Temporal lobe (tissue), 4 donors: ENCODE measurements at places on chromosomes 1 and 21. TPM values are rescaled to one million over a fixed set of nuclear protein-coding genes. Genes with fewer than 3 reads are reported as not detected.

The OPTC gene
- total RNA-seq: not detected

The ZDHHC18 gene
- 5.4 TPM for total RNA-seq

The TNNI3K gene
- total RNA-seq: 9.6 TPM

The KRTAP20-3 gene
- total RNA-seq: not detected

The CD247 gene
- total RNA-seq: 1.7 TPM

The EPS8L3 gene
- total RNA-seq: not detected

The ZNF593 gene
- 5.4 TPM for total RNA-seq

The S100A12 gene
- total RNA-seq: 1.7 TPM

The OR6N1 gene
- total RNA-seq: not detected

The IBA57 gene
- 4.2 TPM for total RNA-seq

The BSND gene
- not detected for total RNA-seq

The EPRS1 gene
- total RNA-seq: 137 TPM

The OTUD7B gene
- total RNA-seq: 4.4 TPM

The KRTAP19-1 gene
- total RNA-seq: not detected

The CCDC185 gene
- total RNA-seq: under 0.01 TPM

The SRSF4 gene
- 31.0 TPM for total RNA-seq

The EFNA1 gene
- 2.7 TPM for total RNA-seq

The S100B gene
- total RNA-seq: 10.1 TPM

The COL11A1 gene
- 27.3 TPM for total RNA-seq

The GPR52 gene
- total RNA-seq: 1.7 TPM

The SERTAD4 gene
- 6.1 TPM for total RNA-seq

The LCE3D gene
- total RNA-seq: not detected

The PSMA5 gene
- 21.1 TPM for total RNA-seq

The CYP2J2 gene
- total RNA-seq: 0.49 TPM

The ZBTB8A gene
- 27.0 TPM for total RNA-seq

The S1PR1 gene
- 20.7 TPM for total RNA-seq

The ALX3 gene
- not detected for total RNA-seq

The CCDC190 gene
- total RNA-seq: 0.98 TPM

The RXRG gene
- 7.1 TPM for total RNA-seq

The PBX1 gene
- total RNA-seq: 238 TPM

The KRTAP19-3 gene
- total RNA-seq: not detected

The C1orf74 gene
- 1.5 TPM for total RNA-seq

The CELA2A gene
- total RNA-seq: not detected

The C4BPB gene
- total RNA-seq: not detected
